ENCODE measurements at places on chromosomes 12 and 14.
A peak's percentile ranks its signal among the peaks of the same experiment; 100 is the strongest.

GRCh38 chr12:57162553-57163125 is 15.2 kb upstream of the LRP1-AS start:
- DNase-seq, result no peak

- DNase-seq, result no peak
Observed at GRCh38 chr12:55696141-55696540, 11.6 kb downstream of the ITGA7 start.

- no peak for DNase-seq
Observed at GRCh38 chr14:32491416-32492016, 162.4 kb downstream of the AKAP6 start.

DNA sequence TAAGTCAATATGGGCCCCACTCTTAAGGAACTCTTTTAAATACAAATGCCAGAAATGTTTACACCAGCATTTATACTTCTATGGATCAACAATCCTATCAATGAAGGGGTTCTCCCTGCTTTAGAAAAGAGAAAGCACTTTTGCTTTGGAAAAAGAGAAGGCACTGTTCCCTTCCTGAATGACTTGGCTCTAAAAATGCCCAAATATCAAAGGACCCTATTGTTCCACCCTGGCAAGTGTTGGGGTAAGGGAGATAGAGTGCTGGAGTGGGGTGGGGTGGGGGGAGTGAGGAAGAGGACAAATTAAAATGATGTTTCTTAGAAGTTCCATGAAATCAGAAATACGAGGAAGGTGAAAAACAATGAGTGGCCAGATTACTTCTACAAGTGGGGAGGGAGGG is 131.6 kb upstream of the GRIN2B start:
- no peak for DNase-seq

DNA sequence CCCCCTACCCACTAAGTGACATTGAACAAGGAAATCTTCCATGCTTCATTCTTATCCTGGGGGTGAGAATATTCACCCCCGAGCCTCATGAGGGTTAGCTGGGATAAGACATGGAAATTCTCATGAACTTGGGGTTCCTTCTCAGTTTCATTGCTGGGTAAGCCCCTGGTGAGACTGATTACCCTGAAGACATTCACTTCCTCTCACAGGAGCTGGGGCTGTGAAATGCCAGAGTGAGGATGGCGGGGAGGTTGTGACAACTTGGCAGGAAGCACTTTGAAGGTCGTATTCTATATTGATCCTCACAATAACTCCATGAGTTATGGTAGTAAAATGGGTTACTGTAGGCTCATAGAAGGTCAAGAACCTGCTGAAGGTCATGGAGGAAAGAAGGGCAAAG is 43.5 kb downstream of the ESRRB start:
- no peak for DNase-seq

- no peak for DNase-seq
Observed at GRCh38 chr14:39383026-39383660, 49.1 kb downstream of the FBXO33 start.

DNA sequence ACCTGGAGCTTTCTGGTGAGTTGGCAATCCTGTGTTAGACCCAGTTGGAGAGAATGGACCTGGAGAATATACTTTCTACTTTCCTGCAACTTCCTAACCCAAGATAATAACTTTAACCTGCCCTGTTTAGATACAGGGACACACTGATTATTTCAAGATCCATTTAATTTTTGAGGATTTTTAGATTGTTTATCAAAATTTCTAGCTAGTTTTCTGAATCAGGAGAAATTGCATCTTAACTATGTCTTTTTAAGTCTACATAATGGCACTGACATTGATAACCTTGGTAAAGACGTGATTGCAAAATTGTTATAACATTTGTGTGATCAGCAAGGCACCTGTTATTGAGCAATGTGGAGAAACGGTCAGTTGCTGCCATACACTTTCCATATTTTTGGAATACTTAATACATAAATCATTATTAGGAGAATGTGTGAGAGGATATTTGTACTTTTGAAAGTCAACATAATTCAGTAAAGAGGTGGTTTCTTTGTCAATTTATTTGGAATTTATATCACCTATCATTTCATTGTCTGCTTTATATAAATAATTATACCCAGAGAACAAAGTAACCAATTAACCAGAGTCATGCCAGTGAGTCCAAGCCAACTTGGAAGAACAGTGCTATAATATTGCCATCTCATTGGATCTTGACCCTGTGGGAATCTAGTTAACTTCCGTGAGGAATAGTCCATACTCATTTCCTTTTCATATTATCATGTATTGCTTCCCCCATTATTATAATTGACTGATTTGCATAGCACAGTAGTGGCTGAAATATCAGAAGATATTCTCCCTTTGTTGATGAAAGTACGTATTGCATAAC is 28.4 kb downstream of the NFYB start:
- DNase-seq, result no peak

DNA sequence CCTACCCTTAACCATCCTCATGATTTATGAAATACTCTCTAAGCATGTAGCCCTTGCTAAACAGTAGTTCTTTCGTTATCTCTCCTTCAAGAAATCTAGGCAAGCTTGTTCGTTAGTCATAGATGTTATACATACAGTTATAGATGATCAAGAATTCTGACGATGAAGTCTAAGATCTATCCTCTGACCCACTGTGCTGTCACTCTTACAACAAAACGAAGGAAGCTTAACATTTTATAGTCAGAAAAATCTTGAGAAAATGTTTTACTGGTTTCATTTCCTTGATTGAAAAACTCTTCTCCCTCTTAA is 68.9 kb downstream of the SPPL3 start:
- no peak for DNase-seq

GRCh38 chr14:54728700-54729527 is 162.0 kb downstream of the SAMD4A start:
- DNase-seq, result no peak

DNA sequence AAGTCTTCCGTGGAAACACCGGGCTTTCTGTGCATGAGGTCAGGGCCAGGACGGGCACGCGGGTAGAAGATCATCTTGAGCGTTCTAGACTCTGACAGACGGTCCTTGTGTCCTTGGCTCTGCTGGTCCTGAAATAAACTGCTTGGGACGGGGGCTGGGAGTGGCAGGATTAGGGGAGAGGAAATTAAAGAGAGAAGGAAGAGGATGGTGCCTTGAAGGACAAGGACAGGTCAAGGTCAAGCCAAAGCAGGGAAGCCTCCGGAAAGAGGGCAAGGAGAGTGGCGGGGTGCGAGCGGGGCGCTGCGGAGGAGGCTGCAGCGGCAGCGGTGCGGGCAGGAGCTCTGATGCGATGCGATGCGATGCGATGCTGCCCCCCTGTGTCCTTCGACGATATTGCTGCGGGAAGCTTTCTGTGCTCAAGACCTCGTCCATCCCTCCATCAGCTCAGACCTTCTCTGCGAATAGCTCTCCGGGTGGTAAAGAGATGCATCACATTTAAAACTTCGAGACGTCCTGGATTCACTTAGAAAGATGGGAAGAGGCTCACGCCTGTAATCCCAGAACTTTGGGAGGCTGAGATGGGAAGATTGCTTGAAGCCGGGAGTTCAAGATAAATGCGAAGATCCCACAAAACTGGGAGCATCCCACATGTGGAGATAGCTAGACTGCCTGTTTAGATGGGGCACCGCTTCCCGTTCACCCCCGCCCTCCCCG is 110.1 kb upstream of the TMEM132D start:
- peak; percentile 60 for DNase-seq

DNA sequence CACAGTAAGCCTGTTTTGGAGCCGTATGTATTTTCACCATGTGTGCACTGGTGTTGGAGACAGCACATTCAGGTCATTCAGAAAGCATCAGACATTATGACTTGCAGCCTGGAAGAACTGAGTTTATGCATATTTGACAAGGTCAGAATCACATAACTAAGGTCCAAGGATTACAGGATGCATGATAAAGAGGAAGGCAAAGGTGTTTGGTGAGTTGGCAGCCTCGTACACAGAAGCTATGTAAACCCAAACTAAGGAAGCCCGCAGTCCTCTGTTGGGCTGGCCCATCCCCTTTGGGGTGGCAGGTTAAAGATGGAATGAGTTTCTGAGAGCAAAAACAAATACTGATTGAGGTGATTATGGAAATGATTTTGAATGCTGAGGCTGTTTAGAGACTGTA is 218.4 kb downstream of the KTN1 start:
- DNase-seq, result no peak

GRCh38 chr14:52995998-52996397 is 45.1 kb upstream of the FERMT2 start:
- no peak for DNase-seq

GRCh38 chr14:96461950-96462798 is 40.0 kb upstream of the PAPOLA start:
- no peak for DNase-seq

DNA sequence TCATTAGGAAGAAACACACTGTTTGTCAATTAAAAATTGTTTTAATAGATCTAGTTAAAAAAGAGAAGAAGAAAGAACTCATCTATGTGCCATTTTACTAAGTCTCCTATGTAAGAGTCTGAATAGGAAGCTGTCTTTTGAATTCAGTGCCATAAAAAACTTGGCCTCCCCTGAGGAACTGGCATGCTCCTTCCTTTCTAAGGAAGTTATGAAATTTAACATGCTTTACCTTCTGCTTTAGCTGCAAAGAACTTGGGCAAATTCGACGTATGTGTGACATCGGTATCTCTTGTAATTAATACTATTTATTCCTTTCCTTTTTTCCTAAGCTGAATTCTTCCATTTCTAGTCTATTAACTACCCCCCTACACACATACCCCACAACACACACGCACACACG is 12.5 kb downstream of the TM7SF3 start:
- DNase-seq, result no peak

GRCh38 chr12:100484183-100484886 is 10.7 kb downstream of the NR1H4 start:
- DNase-seq, result no peak

DNA sequence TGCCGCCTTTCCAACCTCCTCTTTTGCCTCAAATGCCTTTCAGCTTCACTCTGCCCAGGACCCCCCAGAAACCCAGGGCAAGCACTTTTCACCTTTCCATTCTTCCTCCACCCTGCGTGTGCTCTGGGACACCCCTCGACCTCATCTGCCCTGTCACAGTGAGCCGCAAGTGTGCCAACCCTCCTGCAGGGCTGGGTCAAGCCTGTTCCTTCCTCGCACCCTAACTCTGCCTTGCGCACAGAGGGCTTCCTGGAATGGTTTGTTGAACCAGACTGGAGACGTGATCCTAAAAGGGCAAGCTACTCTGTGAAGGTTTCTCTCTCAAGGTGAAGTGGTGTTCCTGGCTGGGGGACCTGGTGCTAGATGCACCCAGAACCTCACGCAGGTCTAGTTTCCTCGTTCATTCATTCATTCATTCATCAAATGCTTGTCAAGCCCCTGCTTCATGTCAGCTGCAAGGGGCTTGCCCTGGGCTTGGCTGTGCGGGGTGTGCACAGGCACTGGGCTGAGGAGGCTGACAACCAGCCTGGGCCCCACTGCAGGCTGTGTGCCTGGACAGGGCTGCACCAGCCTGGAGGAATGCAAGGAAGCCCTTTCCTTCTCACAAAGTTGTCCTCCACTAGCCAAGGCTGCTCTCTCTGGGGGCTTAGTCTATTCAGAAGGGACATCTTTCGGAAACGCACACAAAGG is 187.2 kb downstream of the CALM1 start:
- no peak for DNase-seq

DNA sequence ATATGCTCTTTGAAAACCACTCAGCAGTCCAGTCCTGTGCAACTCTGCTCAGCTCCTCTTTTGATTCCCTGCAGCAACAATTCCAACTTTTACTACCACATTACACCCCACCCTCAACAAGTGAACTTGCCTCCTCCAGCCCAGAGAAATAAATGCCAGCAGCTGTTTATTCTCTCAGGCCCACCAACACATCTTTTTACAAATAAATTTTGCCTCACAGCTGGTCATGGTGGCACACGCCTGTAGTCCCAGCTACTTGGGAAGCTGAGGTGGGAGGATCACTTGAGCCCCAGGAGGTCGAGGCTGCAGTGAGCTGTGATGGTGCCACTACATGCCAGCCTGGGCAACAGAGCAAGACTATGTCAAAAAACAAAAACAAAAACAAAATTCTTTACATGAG is 9.8 kb downstream of the SNX6 start:
- DNase-seq, result no peak

- DNase-seq, result no peak
Observed at GRCh38 chr14:34052658-34053014, 101.8 kb upstream of the EGLN3 start.

DNA sequence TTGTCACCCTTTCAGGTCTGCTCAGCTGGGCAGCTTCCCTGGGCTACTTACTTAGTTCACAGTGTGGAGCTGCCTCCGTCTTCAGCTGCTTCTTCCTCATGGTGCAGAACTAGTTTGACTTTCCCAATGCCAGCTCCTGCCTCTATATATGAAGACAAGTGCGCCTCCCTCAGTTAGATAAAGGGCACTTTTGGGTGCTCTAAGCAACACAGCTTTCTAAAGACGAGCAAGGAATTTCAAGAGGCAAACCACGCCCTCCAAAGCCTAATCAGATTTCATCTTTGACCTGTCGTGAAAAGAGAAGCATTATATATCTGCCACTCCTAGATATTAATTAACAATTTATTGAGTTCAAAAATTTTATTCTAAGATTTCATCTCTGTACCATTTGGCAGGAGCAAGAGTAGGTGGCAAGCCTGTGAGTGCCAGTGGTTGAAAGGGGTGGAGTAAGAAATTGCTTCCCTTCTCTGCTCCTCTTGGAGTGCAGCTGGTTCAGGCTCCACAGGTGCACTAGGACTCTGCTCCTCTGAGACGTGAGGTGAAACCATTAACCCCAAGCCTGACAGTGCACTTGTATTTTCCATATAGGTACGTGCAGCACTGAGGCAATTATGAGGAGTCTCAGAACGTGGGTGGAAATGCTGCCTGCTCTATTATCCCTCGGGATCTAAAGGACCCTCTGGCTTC is 2.1 kb upstream of the SLC11A2 start:
- no peak for DNase-seq

GRCh38 chr12:19121449-19122018 is 8.0 kb upstream of the PLEKHA5 start:
- no peak for DNase-seq

DNA sequence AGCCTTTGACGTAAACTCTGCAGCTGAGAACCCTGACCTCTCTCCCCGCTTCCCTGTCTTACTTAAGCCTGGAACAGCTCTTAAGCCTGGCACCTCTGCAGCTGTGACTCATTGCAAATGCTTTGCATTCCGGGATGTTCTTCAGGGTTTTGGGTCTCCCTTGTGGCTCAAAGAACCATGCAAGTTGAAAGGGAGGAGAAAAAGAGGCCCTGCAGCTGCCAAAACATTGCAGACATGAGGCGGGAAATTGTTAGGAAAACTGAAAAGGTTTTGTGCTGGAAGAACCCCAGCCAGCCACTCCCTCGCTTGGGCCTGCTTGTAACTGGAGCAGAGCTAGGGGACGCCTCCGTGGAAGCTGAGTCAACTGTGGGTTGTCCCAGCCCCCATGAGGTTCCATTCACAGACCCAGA is 60.2 kb upstream of the FERMT2 start:
- DNase-seq, result no peak

GRCh38 chr12:78164154-78164553 is 333.5 kb downstream of the NAV3 start:
- DNase-seq, result no peak

DNA sequence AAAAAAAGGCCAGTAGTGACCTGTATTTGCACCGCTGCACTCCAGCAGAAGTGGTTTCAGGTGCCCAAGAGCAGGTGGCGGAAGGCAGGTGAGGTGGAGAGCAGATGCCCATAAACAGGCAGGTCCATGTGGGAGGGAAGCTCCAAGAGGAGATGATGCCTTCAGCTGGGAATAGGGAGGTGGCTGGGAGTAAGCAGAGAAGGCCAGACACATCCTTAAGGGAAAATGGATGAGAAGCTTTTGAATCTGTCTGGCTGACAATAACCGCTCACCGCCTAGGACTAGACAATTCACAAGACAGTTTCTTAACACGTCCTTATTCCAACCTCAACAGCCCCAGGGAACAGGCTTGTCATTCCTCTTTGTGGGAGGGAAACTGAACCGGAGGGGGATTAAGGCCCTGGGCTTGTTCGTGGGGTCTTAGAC is 43.9 kb upstream of the PLEKHG6 start:
- no peak for DNase-seq

Data from GM12891 (cell line).